ENCODE measurements at places on chromosomes 4 and X. TPM values are rescaled to one million over a fixed set of nuclear protein-coding genes. Genes with fewer than 3 reads are reported as not detected.

SOD3 gene
- not detected for total RNA-seq

ADAM29 gene
- not detected for total RNA-seq

BCLAF3 gene
- 5.6 TPM for total RNA-seq

PAGE2B gene
- total RNA-seq = 0.45 TPM

BLOC1S4 gene
- 20.1 TPM for total RNA-seq

PLXNB3 gene
- total RNA-seq = 0.49 TPM

GASK1B gene
- total RNA-seq = not detected

DNA sequence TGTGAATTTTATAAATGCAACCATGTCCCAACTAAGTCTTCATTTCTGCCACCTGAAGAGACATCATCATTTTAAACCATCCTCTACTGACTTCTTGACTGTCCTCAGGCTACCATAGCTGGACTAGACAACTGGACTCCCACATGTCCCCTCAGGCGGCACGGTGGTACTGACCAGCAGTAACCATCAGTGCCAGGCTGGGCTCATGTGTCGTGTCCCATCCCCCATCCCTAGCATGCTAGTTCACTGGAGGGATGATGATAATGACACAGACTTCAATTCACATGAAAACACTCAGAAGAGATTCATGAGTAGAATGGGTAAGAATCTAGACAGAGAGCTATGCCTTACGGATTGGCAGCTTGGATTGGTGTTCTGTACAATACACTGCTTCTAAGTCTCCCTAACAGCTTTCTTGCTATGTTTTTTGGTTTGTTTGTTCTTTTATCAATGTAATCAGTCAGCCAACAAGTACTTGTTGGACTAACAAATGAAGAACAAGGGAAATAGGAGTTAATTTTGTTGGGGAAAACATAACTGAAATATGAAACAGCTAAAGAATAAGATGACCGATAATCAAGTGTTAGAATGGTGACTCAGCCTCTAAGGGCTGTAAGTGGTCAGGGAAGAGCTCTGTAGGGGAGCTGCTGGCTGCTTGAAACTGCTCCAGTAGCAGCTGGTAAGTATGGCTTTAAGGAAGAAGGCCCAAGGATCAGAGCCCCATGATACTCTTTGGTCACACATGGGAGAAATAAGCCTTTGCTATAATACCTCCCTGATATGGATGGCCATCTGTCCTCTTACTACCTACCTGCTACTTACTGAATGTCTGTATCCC is 10.3 kb downstream of the ZDHHC9 start:
- no peak for DNase-seq

DNA sequence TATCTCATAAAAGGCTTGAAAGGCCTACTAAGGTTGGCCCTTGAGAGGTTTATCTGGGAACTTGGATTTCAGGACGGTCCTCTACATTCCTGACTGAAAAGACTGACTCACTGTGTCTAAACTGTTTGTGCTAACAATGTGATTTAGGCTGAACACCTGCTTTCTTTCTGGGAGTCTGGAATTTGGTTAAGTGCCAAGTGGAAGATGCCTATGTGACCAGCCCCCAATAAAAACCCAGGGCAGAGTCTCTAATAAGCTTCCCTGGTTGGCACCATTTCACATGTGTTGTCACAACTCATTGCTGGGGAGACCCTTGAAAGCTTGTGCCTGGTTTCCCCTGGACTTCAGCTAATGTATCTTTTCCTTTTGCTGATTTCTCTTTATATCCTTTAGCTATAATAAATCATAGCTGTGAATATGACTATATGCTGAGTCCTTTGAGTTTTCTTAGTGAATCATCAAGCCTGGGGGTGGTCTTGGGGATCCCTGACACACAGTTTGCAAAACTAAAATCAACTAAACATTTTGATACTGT is 55.1 kb downstream of the GPR82 start:
- DNase-seq = no peak

- no peak for DNase-seq
Measured at GRCh38 chrX:24553011-24553410, 87.9 kb downstream of the PDK3 start.

GRCh38 chr4:96103086-96103485 is 263.2 kb downstream of the PDHA2 start:
- no peak for DNase-seq

DNA sequence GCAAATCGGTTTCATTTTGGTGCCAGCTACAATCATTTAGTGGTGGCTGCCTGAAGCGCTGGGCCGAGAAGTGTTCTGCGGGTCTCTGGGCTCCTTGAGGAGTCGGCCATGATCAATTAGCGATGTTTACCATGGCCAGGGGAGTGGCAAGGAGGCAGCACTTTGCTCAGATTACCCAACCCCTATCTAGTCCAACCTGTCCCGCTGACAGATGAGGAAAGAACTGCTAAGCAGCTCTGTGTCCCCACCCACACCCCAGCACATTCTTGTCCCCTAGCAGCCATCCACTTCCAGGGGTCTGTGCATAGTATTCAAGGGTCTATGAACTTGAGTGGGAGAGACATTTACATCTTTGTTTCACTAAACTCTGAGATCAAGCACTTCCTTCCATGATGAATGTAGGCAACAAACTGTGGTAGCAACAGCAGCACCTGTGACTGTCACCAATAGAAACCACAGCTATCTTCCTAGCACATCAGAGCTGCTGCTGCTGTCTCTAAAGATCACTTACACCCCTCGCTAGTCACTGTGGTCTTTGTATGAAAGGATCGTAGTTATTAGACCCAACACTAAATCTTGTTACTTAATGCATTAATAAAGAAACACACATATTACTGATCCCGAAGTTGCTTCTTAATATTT is 331.6 kb downstream of the BCOR start:
- peak; percentile 78 for DNase-seq

- DNase-seq = no peak
Measured at GRCh38 chrX:84189125-84189524, 1.1 kb upstream of the RPS6KA6 start.

- DNase-seq = no peak
Measured at GRCh38 chr4:1209821-1210220, 37.4 kb upstream of the SPON2 start.

DNA sequence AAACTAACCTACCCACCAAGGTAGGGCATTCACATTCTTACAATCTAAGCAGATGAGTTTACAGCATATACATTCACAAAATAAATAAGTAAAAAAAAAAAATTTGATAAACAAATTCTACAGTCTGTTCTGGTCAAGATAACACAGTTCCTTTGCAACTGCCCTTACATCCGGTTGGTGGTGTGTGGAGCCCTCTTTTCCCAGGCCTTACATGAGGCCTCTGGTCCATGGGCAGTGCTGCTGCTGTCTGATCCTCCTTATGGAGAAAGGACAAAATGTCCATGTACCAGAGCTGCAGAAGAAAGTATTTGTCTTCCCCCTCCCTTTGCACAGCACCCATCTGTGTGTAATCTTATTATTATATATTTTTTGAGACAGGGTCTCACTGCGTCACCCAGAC is 2.2 kb upstream of the SEPTIN11 start:
- no peak for DNase-seq

- peak; percentile 60 for DNase-seq
Measured at GRCh38 chr4:151940291-151940690, 179.5 kb upstream of the GATB start.

- no peak for DNase-seq
Measured at GRCh38 chr4:8559524-8560264, 20.5 kb upstream of the GPR78 start.

- no peak for DNase-seq
Measured at GRCh38 chr4:45946699-45947098, 177.2 kb downstream of the GABRG1 start.

DNA sequence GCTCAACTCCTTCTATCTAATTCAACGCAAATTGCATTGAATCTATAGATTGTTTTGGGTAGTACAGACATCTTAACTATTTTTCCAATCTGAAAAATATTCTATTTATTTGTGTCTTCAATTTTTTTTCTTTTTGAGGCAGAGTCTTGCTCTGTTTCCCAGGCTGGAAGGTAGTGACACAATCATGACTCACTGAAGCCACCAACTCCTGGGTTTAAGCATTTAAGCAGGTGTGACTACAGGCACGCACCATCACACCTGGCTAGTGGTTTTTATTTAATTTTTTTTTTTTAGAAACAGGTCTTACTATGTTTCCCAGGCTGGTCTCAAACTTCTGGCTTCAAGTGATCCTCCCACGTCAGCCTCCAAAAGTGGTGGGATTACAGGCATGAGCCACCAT is 98.3 kb downstream of the GK start:
- no peak for DNase-seq

- no peak for DNase-seq
Measured at GRCh38 chr4:181957088-181957487, 286.1 kb upstream of the TENM3 start.

- peak; percentile 48 for DNase-seq
Measured at GRCh38 chrX:1528884-1529203, 8.1 kb downstream of the P2RY8 start.

DNA sequence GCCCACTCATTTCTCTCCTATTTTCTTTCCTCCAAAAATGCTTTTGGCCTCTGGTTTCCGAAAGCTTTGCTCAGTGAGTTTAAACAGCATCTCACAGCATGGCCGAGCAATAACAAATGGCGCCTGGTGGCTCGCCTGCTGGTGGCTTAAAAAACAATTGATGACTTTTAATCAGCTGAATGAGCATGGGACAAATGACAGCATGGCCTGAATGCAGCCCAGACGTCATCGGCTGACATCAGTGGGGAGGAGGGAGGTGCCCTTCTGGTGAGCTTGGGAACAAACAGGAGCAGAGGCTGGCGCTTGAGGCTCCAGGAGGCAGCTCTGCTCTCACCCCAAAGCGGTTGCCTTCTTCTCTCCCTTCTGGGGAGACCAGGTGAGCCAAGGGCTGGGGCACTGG is 286.4 kb downstream of the BCOR start:
- no peak for DNase-seq

GRCh38 chr4:40363382-40363920 is 28.3 kb downstream of the CHRNA9 start:
- no peak for DNase-seq

- DNase-seq = no peak
Measured at GRCh38 chr4:3017504-3017903, 54.1 kb downstream of the GRK4 start.

GRCh38 chrX:129731228-129731627 is 7.6 kb upstream of the XPNPEP2 start:
- no peak for DNase-seq

DNA sequence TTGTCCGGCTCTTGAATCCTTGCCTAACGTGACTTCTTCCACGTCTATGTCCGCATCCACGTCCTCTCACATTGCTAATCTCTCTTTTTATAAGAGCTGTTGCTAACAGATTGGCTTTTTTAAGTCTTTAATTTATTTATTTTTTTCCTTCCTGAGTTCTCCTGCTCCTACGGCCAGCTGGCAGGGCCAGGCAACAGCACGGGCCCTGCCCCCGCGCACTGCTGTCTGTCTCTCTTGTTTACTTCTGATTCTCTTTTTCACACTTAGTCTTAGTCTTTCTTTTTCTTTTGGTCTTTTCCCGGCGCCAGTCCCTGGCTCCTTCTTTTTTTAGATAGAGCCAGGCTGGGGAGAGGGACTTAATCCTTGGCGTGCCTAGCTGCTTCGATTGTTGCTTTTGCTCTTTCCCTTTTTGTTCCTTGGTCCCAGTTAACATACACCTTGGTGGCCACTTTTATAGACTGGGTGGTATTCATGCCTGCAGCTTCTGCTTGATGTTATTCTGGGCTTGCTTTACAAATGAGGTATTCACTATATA is 53.2 kb upstream of the RBMX start:
- DNase-seq = no peak

- no peak for DNase-seq
Measured at GRCh38 chrX:115989686-115990085, 180.9 kb upstream of the AGTR2 start.

DNA sequence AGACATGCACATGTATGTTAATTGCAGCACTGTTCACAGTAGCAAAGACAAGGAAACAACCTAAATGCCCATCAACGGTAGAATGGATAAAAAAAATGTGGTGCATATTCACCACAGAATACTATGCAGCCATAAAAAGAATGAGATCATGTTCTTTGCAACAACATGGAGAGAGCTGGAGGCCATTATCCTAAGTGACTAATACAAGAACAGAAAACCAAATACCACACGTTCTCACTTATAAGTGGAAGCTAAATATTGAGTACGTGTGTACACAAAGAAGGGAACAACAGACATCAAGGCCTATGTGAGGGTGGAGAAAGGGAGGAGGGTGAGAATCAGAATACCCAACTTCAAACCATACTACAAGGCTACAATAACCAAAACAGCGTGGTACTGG is 17.4 kb upstream of the LNX1 start:
- DNase-seq = no peak

DNA sequence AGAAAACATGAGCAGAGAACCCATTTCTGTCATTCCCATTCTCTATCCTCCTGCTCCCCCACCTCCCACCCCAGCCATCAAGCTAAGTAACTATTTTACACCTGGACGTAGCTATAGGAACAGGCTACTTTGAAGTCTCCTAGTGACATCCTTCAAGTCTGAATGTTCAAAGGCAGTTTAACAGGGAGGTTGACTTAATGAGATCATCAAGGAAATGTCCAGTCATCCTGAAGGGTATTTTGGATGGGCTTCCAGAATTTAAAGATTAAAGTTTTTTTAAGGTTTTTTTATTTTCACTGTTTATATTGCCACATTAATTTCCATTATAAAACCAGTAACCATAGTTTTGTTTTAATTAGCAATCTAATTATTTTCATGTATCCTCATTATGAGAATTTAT is 41.1 kb downstream of the HPF1 start:
- DNase-seq = no peak

- no peak for DNase-seq
Measured at GRCh38 chrX:107482046-107482445, 32.6 kb downstream of the FRMPD3 start.

GRCh38 chr4:25345744-25346143 is 31.3 kb upstream of the ANAPC4 start:
- no peak for DNase-seq

All from activated CD4-positive, alpha-beta T cell treated with anti-CD3 and anti-CD28 coated beads, Interleukin-2, amount 10 ng/mL, durations not matched to agents 24 days and 14 days (primary cell).